Nephron progenitor cell (in vitro differentiated cells): ENCODE measurements at places on chromosomes 1 and 21.

DNA sequence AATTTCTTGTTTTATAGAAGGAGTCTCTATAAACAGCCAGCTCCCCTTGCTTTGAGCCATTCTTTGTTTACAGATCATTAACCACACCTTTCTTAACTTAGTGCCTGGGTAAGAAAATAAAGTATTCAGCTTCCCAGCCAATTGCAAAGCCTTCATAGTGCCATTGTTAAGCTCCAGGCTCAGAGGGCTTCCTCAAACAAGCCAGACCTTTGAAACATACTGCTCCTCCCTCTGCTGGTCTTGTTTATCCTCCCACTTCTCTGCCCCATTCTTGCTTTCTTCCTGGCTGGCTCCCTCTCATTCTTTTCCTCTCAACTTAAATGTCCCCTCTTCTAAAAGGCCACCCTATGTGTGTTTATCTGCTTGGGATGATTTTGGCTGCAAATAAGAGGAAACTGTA is 319.4 kb upstream of the ST6GALNAC5 start:
- no peak for DNase-seq

- no peak for DNase-seq
Observed at GRCh38 chr1:18926315-18927081, 24.1 kb upstream of the ALDH4A1 start.

DNA sequence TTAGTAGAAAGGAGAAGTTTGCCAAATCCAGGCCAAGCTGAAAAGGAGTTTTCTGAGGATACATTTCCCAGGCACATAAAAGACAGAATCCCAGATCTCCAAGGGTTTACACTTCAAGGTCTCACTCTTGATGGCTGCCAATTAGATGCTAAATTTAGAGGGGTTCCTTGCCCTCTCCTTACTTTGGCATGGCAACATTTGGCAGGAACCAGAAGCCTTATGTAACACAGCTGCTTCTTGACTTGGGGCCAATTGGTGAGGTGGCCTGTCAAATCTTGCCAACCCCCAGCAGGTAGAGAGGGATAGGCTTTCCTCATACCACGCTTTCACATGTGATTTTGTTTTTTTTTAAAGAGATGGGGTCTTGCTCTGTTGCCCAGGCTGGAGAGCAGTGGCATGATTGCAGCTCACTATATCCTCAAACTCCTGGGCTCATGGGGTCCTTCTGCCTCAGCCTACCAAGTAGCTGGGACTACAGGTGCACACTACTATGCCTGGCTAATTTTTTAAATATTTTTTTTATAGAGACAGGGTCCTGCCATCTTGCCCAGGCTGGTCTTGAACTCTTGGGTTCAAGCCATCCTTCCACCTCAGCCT is 25.2 kb upstream of the NKAIN1 start:
- no peak for DNase-seq

DNA sequence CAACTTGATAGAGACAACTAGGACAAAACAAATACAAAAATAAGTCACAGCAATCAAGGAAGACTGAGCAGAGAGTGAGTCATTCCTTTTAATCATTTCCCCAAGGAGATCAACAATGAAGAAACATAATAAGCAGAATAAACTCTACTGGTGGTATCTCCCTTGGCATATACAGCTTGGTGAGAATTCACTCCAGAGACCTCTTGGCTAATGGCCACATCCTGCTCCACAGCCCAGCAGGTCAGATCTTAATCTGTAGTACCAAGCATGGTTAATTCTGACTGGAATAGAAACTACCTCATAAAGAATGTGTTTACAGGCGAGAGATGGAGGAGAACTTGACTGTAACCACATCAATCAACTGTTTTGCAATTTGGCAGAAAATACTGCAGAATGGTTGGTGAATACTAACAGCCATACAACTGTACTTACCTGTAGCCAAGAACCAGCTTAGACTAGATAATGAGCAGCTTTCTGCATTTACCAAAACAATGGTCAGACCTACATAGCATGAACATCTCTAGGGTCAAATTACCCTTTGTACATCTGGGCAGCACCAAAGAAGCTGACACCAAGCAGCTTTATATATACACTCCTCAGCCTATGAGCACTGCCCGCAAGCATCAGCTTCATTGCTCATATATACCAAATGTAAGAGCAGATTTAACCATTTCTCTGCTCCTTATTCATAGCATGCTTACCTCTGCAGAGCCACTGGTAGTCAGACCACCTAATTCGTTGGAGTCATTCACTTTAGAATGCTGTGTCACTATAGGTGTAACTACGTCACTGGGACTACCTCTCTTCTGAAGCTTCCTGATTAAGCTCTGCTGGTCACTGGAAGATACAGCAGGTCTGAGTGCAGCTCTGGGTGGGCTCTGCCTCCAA is 51.0 kb downstream of the KIAA0319L start:
- DNase-seq, result no peak

DNA sequence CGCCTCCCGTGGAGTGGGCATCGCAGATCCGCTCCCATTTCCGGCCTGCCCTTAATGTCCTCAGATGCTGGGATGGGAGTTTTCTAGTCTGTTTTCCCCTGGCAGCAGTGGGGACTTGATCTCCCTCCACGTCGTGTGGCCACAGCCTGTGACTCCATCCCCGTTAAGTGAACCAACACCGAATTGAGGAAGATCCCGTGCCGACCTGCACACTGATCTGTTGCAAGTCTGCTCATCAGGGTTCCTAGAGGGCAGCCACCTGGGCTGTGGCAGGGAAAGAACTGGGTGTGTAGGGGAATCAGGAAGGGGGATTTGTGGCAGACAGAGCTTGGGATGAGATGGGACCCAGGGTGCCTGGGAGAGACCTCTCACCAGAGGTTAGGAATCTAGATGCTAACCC is 23.3 kb upstream of the CDK18 start:
- DNase-seq, result no peak

DNA sequence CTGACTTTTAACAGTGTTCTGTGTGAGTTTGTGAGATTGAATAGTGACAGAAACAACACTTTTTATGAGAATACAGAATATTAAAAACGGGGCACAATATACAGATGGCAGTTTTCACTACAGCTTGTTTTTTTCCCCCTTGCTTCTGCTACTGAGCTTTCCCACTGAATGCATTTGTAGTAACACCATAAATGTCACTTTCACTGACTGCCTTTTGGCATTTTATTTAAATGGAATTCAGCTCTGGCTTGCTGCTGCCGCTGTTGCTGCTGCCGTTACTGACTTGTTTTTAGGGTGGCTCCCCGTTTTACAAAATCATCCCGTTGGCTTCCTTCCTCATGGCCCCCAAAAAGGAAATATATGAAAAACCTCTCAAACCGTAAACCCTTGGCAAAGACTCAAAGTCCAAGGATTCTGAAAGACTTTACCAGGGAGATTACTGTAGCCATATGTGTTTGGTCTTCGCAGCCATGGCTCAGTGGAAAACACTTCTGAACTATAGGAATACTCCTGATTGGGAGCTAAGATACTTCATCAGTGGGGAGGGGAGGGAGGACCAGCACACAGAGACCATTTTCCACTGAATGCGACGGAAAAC is 151.0 kb downstream of the NUF2 start:
- DNase-seq, result no peak

DNA sequence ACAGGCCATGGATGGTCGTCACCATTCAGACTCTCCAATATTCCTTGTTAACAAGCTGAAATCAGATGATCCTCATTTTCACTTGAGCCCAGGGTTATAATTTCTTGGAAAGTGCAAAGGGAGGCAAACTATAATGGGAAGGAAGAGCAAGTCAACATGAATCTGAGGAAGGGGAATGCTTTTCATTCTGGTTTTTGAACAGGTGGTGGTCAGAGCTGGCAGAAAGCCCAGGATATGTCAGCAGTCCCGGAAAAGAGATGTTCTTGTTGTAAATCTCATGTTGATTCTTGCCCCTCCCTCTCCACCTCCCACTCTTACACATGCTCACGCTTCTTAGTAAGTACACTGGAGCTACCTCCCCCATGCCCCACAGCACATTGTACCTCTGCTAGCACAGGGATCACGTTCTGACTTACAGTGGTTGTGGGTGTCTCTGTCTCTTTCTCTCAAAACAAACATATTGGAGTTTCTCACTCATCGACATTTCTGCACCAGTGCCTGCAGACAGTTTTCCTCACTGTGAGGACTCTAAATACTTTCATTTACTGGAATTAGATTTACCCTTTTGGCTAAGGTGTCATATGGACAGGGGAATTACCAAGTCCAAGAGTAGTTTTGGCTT is 77.6 kb downstream of the XCL2 start:
- peak; percentile 27 for DNase-seq

GRCh38 chr21:45460611-45461368 is 55.8 kb downstream of the COL18A1 start:
- DNase-seq, result no peak

DNA sequence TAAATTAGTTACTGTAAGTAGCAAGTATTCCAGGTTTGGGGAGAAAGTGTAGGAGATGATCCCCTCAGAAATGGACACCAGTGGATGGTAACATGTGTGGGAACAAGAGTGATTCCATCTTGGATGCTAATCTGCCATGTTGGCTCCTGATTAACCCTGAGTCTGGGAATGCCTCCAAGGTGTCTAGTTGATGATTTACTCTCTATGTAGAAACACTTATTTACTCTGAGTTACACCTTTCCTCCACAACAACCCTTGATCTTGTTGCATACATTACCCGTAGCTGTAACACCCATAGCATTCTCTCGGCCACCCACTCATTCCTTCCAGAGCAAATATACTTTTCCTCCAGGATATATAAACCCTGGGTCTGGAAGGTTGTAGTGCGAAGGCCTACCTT is 315.9 kb upstream of the GREM2 start:
- no peak for DNase-seq

- DNase-seq, result peak; percentile 61
Observed at GRCh38 chr1:2786329-2787162, 14.9 kb downstream of the TTC34 start.

- DNase-seq, result no peak
Observed at GRCh38 chr1:19596065-19596713, 47.9 kb upstream of the NBL1 start.

GRCh38 chr1:86953167-86953566 is 38.7 kb downstream of the HS2ST1 start:
- DNase-seq, result no peak

DNA sequence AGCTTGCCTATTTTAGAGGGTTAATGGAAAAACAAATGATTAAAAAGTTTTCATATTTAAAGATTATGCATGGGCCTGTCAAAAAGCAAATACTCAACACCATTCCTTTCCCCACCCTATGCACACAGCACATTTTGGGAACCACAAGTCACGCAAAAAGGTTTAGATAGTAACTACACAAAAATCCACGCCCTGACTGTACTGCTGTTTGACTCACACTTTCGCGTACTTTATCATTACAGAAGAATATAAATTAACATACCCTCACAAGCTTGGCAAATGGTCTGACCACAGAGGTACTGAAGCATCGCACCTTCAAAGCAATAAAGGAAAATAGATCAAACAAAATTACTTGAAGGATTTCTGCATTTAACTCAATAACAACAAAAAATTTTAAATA is 1.4 kb downstream of the ATP5PO start:
- no peak for DNase-seq

DNA sequence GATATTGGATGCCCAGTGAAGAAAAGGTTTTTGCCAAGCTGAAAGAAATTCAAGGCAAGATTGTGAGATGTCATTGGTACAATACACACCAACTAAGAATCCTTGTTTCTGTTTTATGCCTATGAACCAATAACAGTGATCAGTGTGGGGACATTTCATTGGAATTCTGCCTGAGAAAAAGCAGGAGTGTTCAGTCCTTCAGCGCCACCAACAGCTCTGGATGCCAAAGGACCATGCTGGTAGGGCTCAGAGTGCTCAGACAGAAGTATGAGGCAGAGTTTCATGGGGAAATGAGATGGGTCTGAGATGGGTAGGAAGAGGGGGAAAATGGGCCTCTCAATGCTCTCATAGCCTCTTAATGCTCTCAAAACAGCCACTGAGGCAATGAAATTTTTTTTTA is 56.5 kb downstream of the GABPA start:
- no peak for DNase-seq

- no peak for DNase-seq
Observed at GRCh38 chr1:182450087-182450486, at the start of gene RGSL1. TSS of gene RGSL1 (plus strand) at chr1:182450146. CDS start at chr1:182450166, 20 bp downstream.

- DNase-seq, result no peak
Observed at GRCh38 chr1:151817353-151817730, 12.1 kb upstream of the LINGO4 start.

DNA sequence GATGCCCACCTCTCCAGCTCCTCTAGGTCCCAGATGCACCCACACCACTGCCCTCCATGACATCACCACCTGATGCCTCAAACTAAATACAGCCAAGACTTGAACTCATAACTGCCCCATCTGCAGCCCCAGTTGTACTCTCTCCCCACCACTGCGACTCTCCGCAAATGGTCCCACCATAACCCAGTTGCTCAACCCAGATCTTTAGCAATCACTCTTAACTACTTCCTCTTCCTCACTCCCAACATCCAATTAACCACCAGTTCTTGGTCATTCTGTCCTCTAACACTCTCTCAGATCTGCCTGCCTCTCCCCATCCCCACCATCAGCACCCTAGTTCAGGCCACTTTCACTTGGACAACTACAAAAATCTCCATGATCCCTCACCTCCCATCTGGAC is 36.8 kb upstream of the PLA2G2C start:
- DNase-seq, result no peak

GRCh38 chr21:36260030-36260787 is 59.8 kb upstream of the MORC3 start:
- no peak for DNase-seq

- no peak for DNase-seq
Observed at GRCh38 chr1:30974536-30974935, 66.0 kb upstream of the SDC3 start.

GRCh38 chr1:228646717-228647522 is 88.4 kb upstream of the RHOU start:
- peak; percentile 28 for DNase-seq

- no peak for DNase-seq
Observed at GRCh38 chr1:223665592-223666312, at the start of gene CAPN8. TSS of gene CAPN8 (minus strand) at chr1:223665701. CDS start at chr1:223665646, 55 bp downstream.

GRCh38 chr1:9150582-9151327 is 21.9 kb upstream of the GPR157 start:
- no peak for DNase-seq

- peak; percentile 46 for DNase-seq
Observed at GRCh38 chr1:7650801-7651200, 120.3 kb upstream of the VAMP3 start.
